ENCODE measurements at places on chromosomes 16 and 17.

DNA sequence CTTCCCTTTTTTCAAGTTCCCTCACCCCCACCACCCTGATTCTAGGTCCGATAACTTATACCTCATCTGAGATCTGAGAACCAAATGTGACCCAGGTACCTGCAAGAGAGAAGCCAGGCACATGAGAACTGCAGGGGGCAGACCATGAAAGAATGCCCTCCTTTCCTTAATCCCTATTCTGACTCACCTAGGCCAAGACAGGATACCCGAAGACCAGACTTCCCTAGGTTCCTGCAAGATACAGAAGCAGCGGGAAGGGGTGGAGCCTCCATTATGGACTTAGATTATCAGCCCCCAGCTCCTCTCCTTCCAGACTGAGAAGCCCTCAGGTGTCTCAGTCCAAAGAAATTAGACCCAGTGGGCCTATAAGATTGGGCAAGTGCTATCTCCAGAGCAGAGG is 2.1 kb downstream of the KCNAB3 start:
- no peak for DNase-seq

GRCh38 chr16:68833251-68833650 is 10.1 kb upstream of the TANGO6 start:
- DNase-seq = no peak

- DNase-seq = no peak
Measured at GRCh38 chr17:29112771-29113295, 67.4 kb downstream of the MYO18A start.

DNA sequence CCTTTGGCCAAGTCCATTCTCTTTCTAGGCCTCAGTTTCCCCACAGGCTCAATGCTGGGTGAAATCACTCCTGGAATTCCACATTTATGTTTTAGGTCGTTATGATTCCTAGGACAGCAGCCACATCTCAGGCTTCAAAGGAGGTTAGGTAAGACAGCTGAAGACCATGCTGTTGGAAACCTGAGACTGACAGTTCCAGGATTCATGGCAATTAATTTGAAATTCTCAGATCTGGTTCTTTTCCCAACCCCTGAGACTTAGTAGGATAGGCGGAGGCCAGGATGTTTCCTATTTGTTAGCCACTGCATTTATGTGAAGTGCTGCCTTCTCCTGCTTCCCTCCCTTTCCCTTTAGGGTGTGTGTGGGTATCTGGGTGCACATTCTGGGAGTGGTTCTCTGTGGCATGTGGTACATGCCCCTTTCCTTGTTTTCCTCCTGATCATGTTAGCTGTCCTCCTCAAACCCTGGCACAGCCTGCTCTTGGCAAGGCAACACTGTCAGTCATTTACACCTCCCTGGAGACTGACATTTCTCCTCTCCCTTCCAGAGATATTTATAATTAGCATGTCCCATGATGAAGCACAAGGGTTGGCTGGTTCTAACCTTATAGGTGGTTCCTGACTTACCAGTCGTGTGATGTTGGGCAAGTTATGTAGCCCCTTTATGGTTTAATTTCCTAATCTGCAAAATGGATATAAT is 91.4 kb upstream of the SALL1 start:
- DNase-seq = peak; percentile 8

- DNase-seq = no peak
Measured at GRCh38 chr16:87618216-87618615, 15.9 kb downstream of the JPH3 start.

DNA sequence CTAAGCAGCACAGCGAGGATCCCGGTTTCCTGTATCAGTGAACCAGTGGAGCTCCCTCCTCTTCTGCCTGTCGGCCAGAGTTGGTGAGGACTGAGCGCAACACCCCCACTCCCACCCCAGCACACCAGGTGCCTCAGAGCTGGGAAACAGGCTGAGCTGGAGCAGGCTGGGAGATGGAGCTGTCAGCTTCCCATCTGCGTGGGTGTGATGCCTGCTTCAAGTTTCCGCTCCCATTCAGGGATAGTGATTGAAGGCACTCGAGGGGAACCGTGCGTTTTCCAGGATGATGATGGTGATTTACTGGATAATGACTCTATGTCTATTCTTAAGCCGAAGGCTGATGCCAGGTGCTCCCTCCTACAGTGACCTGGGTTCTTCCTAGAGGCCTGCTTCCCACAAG is 144.5 kb downstream of the TMEM132E start:
- no peak for DNase-seq

DNA sequence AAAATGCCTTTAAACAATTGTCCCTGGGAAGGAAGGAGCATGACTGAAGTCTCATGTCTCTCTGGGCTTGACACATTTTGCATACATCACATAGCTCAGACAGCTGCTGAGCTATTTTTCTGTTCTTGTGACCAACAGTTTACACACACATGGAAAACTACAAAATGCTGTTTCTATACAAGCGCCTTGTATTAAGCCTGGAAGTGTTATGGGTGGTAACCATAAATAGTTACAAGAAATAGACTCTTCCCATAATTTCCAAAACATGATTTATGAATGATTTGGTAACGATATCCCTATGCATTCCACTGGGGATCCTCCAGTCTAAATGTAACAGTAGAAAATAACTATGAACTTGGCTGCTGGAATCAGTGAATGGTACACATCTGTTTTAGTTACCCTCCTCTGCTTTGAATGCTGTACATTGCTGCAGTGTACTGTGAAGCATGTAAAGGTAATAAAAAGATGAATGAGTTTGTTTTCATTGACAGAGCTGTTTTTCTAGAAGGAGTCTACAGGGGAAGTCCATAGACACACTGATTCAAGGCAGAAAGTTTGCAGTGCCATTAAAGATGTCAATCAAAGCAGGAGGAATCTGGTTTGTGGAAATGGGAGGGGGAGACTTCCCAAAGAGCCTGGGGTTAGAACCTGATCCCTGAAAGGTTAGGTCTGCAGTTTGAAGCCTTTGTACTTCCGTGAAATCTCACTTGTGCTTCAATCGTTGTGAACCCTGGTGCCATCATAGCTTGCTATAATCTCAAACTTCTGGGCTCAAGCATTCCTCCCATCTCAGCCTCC is 5.0 kb downstream of the ACSF2 start:
- DNase-seq = no peak

All from NCI-H1694 (cell line).